Amygdala (tissue), 56 donors: ENCODE measurements at places on chromosomes 12 and 14.

DNA sequence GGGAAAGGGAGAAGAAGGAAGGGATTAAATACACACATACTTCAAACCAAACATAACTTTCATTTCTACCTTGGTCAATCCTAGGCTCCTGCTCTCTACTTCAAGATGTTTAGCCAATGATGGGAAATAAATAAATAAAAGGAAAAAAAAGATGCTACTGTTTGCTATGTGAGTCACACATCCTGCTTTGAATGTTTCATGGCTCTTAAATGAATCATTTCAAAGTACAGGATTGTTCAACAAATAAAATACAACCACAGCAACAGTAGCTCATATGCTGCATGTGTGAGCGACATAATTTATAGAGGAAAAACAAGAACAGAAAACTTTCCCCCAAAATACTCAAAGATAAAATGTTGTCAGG lies 54.3 kb upstream of the NPFF start:
- DNase-seq = no peak

GRCh38 chr14:104164041-104164440 lies 25.7 kb downstream of the KIF26A start:
- DNase-seq = no peak

- no peak for DNase-seq
Measured at GRCh38 chr12:53777936-53778644, 26.3 kb upstream of the CISTR start.

GRCh38 chr12:42213954-42214426 lies 24.1 kb downstream of the YAF2 start:
- no peak for DNase-seq

GRCh38 chr12:49967042-49967776 lies 5.5 kb downstream of the AQP5 start:
- DNase-seq = peak; percentile 73

GRCh38 chr12:54977857-54978256 lies 6.7 kb downstream of the TESPA1 start:
- no peak for DNase-seq

GRCh38 chr12:22856178-22856577 lies 231.2 kb downstream of the ETNK1 start:
- DNase-seq = no peak

DNA sequence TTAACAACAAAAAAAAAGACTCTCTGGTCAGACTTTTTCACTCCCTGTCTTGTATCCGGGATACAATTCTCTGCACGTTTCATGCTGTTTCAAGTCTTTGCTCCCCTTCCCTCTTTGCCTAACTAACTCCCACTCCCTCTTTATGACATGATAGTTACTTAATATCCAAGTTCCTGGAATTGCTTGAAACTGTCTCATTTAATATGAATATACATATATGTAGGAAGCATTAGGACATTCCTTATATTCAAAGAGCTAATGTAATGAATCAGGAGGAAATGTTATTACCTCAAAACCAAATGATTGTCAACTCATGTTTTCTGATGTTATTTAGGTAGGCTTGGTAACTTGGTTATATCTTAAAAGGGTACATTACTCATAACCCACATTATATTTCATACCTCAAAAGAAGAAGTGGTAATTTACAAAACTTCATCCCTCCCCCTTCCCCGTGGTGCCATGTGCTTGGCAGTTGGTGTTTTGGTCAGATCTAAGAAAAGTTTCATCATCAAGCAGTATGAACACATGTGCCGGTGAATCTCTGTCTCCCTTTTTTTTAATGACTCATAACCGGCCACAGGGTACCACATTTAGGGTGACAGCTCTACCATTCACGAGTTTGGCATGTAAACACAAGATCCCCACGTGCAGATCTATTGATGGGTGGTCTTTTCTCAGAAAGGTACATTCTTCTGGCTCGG lies 56.5 kb downstream of the HCAR2 start:
- no peak for DNase-seq

GRCh38 chr12:77540097-77540496 lies 290.6 kb upstream of the NAV3 start:
- DNase-seq = no peak

GRCh38 chr14:93330609-93331000 lies 2.2 kb downstream of the BTBD7 start:
- no peak for DNase-seq

DNA sequence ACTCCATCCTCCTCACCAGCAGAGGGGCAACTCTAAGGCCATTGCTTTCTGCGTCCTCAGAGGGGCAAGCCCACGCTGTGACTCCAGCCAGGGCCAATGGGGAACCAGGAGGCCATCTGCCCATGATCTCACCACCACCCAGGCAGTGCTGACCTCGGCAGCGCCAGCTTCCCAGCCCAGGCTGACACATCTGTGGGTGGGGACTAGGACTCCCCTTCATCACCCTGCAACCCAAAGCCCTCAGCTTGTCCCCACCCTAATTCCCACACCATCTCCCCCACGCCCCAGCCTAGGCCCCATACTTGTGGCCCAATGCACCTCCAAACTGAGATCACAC lies 58.6 kb downstream of the VWF start:
- DNase-seq = no peak

DNA sequence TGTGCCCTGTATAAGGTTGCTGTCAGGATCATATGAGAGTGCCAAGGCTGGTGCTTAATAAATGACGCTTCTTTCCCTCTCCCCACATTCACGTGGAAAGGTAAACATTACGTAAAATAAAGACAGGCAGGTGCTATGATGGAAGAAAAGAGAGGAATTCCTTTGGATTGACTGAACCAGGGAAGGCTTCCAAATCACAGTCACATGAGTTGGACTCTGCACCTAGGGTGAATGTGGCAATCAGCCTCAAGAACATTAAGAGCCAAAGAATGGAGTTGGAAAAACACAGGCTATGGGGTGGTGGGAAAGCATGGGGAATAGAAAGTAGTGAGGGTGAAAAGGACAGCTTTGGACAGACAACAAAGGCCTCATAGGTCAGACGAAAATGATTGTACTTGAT lies 473.1 kb downstream of the VRK1 start:
- no peak for DNase-seq

- DNase-seq = no peak
Measured at GRCh38 chr14:85533861-85534291, 3.9 kb downstream of the FLRT2 start.

- DNase-seq = no peak
Measured at GRCh38 chr12:95882080-95882479, 23.3 kb downstream of the SNRPF start.

GRCh38 chr12:51895378-51896135 lies 7.7 kb downstream of the ANKRD33 start:
- DNase-seq = no peak

- DNase-seq = no peak
Measured at GRCh38 chr12:49536526-49537071, 2.2 kb upstream of the KCNH3 start.

GRCh38 chr14:92670160-92670559 lies 78.3 kb downstream of the LGMN start:
- DNase-seq = no peak

- no peak for DNase-seq
Measured at GRCh38 chr14:75025876-75026275, 23.2 kb downstream of the EIF2B2 start.

GRCh38 chr14:75824318-75824717 lies 157.5 kb downstream of the TGFB3 start:
- no peak for DNase-seq

- DNase-seq = no peak
Measured at GRCh38 chr12:119157528-119157927, 21.2 kb upstream of the HSPB8 start.

- DNase-seq = no peak
Measured at GRCh38 chr12:15045451-15045850, 72.6 kb downstream of the PDE6H start.

- DNase-seq = no peak
Measured at GRCh38 chr14:60328583-60328982, 79.6 kb downstream of the PPM1A start.

DNA sequence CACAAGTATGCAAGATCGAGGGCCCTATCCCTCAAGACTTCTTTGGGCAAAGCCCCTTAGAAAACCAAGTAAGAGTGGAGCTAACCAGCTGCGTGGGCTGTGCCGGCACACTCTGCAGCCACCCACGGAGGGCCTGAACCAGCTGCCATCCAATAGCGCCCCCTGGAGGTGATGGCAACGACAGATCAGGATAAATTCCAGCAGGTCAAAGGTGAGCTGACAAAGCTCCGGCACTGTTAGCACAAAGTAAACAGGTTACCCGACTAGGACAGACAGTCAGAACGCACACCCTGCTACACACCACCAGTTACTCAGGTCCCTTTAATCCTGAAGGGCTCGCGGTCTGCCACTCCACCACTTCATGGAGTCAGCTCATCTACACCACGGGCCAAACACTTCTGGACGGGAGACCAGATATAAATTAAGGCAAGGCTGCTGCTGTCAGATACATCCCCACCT lies 4.9 kb downstream of the ZBTB39 start:
- DNase-seq = no peak

- DNase-seq = no peak
Measured at GRCh38 chr14:81261176-81261575, 40.4 kb upstream of the GTF2A1 start.

GRCh38 chr14:62885451-62885850 lies 159.8 kb downstream of the KCNH5 start:
- DNase-seq = no peak

GRCh38 chr12:94557746-94558295 lies 92.5 kb downstream of the TMCC3 start:
- no peak for DNase-seq

DNA sequence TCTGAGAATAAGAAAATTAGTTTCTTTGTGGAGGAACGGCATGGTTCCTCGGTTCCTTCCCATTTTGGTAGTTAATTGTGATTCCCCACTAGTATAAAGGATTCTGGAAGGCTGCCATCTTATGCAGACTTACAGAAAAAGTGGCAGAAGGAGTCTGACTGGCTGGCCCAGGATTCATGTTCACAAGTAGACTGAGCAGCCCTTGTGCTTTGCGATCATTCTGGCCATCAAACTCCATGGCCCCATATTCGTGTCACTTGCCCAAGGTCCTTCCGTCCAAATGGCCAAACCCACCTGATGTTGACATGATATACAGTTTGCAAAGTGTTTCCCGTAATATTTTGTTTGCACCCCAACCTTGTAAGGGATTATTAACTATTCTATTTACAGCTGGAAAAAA lies 297.2 kb upstream of the AMIGO2 start:
- DNase-seq = no peak

DNA sequence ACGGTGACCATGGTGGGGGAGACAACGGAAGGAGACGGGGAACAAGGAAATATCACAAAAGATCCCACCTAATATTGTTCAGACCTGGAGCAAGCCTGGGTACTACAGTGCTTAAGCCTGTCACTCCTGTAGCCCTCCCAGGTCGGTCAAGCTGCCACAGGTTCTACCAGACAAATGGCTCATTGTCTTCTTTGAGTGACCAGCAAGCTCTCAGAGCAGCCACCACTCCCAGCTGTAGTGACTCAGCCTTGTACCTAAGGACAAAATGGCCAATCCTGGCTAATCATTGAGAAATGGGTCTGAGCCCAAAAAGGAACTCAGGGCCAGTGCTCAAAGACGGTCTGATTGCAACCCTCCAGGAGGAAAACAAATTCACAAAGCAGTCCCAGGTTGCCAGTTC lies 238.4 kb upstream of the NOS1 start:
- DNase-seq = no peak

DNA sequence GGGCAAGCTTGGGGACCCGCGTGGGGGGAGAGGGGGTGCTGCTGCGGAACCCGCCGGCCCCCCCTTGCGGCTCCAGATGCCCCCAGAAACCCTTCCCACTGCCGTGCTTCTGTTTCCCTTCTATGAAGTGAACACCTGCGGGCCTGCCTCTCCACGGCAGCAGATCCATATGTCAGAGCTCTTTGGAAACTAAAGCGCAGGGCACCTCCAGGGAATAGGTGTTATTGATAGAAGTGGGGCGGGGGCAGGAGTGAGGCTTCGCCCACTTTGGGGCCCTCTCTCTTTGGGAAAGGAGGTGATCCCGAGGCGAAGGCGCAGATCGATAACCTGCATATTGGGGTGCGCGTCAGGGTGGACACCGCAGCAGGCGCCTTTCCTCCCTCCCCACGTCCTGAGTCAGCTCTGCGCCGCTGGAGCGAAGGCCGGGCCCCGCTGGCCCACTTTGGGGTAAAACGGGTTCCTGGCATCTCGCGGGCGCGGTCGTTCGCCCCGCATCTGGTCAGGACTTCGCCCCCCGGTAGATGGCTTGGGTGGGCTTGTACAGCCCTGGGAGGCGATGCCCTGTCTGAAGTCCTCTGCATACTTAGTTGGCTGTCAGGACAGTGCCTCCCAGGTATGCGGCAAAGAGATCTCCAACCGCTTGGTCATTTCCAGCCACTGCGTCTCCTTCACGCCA lies 524 bp downstream of the KMT5A start:
- DNase-seq = no peak

GRCh38 chr14:67567654-67568053 lies 32.4 kb downstream of the PIGH start:
- no peak for DNase-seq

GRCh38 chr12:32891956-32892355 lies 4.6 kb downstream of the PKP2 start:
- no peak for DNase-seq

GRCh38 chr12:2648406-2648805 lies 146.4 kb upstream of the FKBP4 start:
- DNase-seq = no peak
